ENCODE measurements at places on chromosomes 16 and 17.

DNA sequence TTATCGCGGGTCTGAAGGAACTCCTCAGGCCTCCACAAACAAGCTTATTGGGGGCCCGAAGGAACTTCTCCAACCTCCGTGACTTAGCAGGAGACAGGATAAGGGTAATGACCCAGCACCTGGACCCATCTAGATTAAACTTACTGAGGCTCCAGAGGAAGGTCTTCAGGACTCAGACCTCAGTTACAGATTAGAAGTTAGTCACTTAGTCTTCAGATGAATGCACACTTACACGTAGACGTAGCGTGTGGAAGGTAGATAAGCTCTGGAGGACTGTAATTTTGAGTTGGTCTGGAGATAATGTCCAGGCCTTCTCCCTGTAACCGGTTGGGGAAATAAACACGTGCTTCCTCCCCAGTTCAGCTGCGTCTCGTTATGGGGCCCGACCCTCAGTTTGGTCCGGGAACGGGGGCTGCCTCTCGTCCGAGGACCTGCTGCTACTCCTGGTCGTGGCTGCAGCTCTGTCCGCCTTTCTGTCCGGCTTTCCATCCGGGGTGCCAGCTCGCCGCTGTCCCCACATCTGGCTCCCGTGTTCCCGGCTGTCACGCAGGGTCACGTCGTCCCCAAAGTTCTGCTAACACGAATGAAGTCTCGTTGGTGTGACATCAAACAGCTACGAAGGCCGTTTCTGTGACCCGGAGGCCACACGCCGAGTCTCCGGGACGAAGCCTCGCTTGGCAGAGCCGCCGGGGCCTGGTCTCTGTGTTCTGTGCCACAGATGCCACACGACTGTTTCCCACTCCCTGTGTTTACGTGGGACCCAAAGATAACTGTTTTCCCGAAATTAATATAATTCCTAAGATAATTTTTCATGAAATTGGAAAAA lies 11.8 kb upstream of the SECTM1 start:
- DNase-seq: no peak

- DNase-seq: no peak
Measured at GRCh38 chr16:78788696-78789095, 689.2 kb downstream of the WWOX start.

DNA sequence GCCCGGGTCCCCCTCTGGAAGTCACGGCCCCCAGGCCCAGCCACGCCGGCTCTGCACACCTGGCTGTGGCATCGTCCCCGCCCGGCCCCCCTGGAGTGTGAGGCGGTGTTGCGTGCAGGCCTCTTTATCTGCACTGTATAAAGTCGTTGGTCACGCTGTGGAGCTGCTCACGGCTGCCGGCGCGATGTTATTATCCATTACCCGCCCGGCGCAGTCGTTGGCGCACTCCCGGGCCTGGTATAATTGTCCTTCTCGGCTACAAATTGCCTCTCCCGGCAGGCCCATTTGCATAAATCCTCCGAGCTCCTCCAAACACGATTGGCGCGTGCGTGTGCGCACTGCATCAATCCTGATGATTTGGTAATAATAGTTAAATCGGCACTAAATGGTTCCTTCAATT lies 57.8 kb downstream of the BAHCC1 start:
- no peak for DNase-seq

DNA sequence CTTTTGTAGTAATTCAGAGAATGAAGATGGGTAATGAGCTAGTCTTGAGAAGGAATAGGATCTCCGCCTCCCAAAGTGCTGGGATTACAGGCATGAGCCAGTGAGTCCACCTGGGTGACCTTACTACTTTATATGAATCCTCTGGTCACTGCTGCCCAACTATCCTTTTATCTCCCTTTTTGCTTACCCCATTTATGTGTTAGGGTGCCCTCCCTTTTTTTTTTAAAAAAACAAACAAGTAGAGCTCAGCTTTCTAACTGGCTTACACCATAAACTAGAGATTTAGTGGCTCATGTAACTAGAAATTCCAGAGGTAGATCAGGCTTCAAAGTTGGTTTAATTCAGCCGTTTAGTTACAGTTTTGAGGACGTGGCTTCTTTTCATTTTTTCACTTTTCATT lies 15.6 kb downstream of the USP10 start:
- no peak for DNase-seq

GRCh38 chr17:1653735-1654134 lies 4.1 kb upstream of the RILP start:
- no peak for DNase-seq

DNA sequence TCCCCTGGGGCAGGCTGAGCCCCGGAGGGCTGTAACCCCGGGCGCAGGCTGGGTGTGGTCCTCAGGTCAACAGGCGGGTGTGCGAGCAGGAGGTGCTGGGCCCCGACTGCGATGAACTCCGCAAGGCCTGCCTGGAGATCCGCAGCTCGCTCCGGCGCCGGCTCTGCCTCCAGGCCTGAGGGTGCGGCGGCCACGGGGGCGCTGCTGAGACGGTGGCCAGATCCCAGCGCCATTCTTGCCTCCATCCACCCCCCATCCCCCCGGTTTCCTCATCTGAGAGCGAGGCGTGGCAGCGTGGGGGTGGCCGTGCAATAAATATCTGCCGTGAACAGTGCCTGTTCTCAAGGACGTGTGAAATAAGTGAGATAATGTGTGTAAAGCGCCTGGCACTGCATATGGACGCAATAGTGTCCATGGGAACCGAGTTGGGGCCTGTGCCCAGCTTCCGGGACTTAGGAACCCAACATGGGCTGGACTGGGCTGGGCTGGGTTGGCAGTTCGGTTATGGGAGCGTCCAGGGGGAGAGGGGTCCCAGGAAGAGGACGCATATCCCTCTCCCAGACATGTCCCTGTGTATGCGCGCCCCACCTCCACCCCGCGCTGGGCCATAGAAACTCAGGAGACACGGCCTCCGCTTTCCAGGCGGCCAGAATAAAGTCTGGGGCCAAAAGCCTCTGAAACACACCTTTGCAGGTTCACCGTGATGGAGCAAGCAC lies 15.0 kb downstream of the ZNF213 start:
- peak; percentile 87 for DNase-seq

- no peak for DNase-seq
Measured at GRCh38 chr16:871562-872345, 71.2 kb upstream of the GNG13 start.

- peak; percentile 64 for DNase-seq
Measured at GRCh38 chr16:709566-710499, 4.2 kb upstream of the FBXL16 start.

DNA sequence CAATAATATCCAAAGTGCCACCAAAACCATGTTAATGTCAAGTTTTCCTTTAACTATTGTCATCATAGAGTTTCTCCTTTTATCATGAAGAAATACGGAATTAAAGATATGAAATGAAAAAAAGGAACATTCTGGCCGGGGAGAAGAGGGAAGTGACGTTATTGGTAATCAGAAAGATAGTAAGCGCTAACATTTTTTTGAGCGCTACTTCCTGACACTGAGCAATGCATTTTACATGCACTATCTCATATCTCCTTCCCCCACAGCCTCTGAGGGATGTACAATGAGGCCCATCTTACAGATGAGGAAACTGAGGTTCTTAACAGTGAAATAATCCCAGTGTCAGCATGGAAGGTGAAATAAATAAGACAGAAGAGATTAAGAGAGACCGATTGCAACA lies 410.9 kb downstream of the SOX9 start:
- DNase-seq: no peak

- DNase-seq: no peak
Measured at GRCh38 chr17:61456688-61457225, 4.5 kb downstream of the TBX4 start.

DNA sequence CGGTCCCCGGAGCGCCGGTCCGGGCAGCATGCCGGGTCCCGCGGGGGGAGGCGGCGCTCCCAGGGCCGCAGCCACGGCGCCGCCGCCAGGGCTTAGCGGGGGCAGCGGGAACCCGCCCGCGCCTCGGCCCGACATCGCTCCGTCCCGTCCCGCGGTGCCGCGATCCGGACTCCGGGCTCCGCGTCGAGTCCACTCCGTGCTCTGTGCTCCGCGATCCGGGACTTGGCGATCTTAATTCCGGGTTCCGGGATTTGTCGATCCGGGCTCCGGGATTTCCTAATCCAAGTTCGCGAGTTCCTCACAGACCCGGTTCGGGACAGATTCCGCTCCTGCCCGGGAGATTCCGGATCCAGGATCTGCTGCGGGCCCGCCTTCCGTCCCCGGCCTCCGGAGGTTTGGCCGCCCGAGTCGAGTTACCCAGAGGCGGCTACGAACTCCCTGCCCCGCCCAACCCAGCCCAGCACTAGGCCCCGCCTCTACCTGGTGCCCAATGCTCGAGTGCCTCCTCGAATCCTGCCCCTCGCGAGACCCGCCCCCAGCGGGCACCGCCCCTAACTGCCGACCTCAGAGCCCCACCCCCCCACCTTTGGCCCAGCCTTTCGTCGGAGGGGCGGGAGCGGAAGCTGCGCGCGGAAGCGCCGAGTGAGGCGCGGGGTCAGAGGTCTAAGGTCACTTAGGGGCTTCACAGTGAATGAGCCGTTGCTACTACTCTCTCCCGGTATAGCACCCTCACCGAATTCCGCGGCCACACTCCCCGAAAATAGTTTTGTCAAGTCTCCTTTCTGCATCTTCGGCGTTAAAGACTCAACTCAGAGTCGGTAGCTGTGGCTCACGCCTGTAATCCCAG lies at the start of gene SMARCD2:
Gene SMARCD2, minus strand, starts transcription at position 146 of the 847 bp plus-strand sequence. Its CDS starts 11 bp downstream, at position 135.
- DNase-seq: peak; percentile 99

DNA sequence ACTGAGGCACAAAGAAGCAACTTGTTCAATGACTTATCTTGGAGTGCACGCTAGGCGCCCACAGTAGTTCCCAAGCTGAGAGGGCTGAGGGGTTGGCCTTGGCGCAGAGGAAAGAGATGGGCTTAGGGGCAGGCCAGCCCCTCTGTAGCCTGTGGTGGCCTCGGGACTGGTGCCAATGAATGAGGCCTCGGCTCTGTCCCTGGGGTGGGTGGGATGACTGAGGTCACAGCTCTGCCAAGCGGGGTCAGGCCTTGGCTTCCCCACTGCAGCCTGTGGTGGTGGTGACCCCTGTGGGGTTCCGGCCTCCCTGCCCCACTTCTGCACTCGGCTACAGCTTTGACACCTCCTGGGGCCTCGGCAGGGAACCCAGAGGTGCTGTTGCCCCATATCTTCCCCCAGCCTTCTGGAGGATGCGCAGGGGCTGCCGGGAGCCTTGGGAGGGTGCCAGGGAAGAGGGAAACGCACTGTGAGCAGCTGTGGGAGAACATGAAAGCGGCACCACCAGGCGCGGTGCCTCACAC lies 46.0 kb downstream of the BEAN1 start:
- DNase-seq: no peak

DNA sequence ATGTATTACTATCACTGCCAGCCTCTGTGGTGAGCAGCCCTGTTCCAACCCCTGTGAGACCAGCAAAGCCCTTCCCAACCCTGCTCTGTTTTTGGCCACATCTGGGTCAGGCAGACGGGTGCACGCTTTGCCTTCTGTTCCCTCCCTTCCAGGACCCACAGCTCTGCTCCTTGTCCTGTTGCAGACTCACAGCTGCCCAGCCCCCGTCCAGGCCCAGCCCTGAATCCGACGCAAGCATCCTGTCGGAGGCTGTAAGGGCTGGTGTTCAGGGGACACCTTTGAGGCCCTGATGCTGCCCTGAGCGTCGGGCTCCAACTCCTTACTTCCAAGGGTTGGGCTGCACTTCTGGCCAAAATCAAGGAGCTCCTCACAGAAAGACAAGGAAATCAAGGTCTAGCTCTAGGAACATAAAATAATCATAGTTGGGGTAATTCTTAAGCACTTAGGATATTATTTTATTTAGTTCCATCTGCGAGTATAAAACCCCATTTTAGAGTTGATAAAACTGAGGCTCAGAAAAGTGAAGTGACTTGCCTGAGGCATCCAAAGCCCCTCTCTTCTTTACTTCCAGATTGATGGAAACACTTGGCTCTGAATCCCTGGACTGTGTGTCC lies 14.3 kb upstream of the SRCIN1 start:
- DNase-seq: no peak

DNA sequence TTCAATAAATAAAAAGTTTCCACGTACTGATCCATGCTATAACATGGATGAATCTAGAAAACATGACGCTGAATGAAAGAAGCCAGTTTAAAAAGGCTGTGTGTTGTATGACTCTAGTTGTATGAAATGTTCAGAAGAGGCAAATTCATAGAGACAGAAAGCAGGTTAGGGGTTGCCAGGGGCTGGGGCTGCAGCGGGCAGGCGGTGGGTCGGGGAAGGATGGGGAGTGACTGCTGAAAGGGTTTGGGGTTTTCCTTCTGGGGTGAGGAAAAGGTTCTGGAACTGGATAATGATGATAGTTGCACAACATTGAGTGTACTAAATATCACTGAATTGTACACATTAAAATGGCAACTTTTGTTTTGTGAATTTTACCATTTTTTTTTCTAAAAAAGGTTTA lies 36.3 kb downstream of the NOL11 start:
- no peak for DNase-seq

- DNase-seq: no peak
Measured at GRCh38 chr16:83973581-83974385, 5.7 kb downstream of the NECAB2 start.

DNA sequence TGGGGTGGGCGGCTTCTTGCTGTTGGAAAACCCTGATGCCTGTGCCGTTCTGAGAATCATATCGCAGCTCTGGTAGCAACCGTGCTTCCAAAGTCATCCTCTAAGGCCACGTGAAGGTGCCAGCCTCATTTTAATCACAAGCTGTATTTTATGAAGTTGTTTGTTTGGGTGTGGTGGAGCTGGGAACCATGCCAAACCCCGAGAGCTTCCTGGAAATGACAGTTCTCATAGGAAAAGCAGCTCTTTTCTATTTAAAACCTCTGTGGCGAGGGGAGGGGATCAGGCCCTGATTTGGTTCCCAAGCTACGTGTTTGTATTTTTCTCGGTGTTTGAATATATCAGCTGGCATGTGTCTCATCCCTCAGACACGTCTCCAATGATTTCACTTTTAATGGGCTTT lies 21.7 kb downstream of the KNOP1 start:
- DNase-seq: peak; percentile 23

DNA sequence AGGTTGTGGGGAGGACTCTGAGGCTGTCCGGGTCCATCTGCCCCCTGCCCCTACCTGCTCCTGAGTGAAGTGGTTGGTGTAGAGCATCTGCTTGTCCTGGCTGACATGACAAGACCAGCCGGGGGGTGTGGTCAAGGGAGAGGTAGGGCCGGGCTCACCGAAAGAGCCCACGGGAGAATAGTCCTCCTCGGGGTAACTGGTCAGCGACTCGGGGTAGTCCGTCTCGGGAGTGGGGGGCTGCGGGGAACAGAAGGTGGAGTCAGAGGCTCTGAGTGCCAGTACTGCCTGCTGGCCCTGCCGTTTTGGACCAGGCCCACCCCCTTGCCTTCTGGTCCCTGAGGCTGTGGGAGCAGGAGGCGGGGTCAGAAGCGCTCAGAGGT lies 27.8 kb downstream of the ARHGAP27 start:
- no peak for DNase-seq

DNA sequence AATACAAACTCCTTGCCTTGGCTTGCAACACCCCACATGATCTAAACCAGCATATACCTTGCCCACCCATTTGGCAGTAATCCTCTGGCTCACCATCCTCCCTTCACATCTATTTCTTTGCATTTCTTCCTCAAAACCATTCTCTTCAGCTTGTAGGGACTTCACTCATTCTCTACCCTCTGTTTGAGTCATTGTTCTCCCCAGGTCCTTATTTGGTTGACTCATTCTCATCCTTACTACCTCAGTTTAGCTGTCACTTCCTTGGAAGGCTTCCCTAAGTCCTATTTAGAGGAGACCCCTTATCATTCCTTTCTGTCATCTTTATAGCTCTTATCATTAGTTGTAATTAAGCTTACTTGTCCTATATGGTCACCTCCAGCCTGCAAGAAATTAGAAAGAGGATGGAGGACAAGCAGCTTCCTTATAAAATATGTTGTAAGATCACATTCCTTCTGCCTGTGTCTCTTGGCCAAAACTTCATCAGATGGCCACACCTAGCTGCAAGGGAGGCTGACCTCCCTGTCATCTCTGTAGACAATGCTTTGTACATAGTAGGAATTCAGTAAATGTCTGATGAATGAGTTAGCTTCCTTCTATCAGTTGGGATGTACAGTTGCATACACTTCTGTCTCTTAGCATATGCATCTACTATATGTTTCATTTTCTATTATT lies 1.7 kb downstream of the TTC19 start:
- DNase-seq: no peak
